ENCODE measurements at places on chromosomes 13 and 19. TPM values are rescaled to one million over a fixed set of nuclear protein-coding genes. Genes with fewer than 3 reads are reported as not detected.

- peak; percentile 70 for DNase-seq
These were observed 699 bp downstream of the PTOV1 start for GRCh38 chr19:49851456-49852259.

The PAF1 gene
- total RNA-seq, result 47.9 TPM

The ZNF490 gene
- 12.9 TPM for total RNA-seq

DNA sequence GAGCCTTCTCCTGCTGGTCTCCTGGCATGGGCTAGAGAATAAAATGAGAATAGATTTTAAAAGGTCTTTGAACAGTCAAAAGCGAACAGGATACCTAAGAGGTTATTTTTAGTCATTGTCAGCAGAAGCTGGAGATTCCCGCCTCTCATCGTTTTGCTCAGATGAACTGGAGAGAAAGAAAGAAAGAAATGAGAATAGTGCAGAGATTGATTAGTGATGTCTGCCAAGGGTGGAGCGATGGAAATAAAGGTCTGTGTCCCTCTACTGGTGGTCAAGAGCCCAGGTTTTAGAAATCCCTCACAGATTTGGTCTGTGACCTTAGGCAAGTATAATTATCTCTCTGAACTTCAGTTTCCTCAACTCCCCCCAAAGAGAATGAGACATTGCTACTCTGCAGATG, 5.3 kb downstream of the NCAN start:
- DNase-seq, result no peak

The CASP14 gene
- total RNA-seq, result not detected

DNA sequence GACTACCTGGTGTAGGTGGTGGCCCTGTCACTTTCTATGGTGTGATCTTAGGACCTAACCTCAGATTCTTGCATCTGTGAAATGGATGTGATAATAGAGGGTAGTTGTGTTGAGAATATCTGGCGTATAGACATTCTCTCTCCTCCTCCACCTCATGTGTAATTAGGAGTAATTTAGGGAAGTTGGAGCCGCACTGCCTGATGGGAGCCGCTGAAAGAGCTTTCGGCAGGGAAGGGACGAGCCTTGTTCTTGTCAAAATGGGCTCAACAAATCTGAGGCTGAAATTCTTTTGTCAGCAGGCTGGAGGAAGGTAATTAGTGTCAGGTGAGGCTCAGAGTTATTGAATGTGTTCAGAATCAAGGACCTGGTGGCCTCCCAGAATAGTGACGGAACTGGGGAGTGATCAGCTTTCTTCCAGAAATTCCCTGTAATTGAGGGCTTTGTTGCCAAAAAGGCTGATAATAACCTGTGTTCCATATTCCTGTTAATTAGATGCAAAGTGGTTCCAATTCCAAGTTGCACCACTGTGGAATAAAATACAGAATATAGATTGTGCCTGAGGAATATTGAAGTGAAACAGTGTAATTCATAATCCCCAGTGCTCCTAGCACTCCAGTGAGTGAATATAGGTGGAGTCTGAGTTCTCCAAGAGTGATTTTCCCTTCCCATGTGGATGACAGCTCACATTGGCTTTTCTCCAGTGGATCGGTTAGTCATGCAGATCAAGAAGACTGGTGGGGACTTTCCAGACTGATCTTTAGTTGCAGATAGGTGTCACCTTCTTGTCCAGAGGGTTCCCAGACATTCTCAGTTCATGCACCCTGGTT, 47.5 kb downstream of the SPATA13 start:
- DNase-seq, result peak; percentile 60

The SAFB gene
- 46.2 TPM for total RNA-seq

- DNase-seq, result no peak
These were observed 2.6 kb downstream of the UNC13A start for GRCh38 chr19:17685451-17686022.
